Fibroblast of skin of scalp (primary cell): ENCODE measurements at places on chromosomes 3 and 15.

DNA sequence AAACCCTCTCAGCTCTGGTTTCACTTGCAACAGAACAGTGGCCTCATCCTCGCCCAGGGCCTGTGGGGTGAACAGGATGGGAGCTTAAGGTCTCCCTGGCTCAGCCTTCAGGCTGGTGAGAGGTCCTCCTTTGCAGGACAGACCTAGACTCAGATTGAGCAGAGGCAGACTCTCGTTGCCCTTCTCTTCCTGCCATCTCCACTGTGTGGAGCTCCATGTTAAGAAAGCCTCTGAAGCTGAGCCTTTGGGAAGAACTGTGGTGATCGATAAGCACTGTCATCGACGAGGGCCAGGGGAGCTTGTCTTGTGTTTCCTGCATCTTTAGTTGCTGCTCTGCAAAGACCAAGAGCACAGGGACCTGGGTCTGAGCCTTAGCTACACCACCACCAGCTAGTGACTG, 37.8 kb upstream of the GRIP2 start:
- DNase-seq = no peak

DNA sequence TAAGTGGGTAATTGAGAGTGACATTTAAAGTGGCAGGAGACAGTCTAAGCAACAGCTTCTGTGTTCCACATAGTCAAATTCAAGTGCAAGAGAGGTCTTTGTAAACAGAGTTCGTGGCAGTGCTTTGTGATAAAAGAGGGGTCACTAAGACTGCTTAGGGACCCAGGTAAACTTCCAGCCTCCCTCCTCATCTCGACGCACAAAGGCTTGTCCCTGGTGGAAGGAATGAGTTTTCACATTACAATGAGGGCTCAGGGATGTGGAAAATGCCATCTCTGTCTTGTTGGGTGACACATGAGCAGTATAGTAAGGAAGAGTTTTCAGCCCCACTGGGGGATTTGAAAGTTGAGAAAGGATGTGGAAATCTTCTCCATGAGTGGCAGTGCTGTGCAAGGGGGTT, 7.3 kb downstream of the GMNC start:
- no peak for DNase-seq

DNA sequence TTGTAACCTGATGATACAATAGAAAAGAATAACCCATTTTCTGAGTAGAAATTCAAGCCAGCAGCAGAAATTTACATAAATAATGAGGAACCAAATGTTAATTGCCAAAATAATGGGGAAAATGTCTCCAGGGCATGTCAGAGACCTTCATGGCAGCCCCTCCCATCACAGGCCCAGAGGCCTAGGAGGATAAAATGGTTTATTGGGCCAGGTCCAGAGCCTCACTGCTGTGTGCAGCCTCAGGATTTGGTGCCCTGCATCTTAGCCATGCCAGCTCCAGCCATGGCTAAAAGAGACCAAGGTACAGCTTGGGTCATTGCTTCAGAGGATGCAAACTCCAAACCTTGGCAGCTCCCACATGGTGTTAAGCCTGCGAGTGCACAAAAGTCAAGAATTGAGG, 352.1 kb upstream of the MEIS2 start:
- no peak for DNase-seq

GRCh38 chr3:120875989-120876388, 32.0 kb upstream of the STXBP5L start:
- no peak for DNase-seq

- peak; percentile 37 for DNase-seq
Measured at GRCh38 chr3:4994144-4994730, 15.0 kb downstream of the BHLHE40 start.

GRCh38 chr3:182527745-182528144, 265.6 kb upstream of the ATP11B start:
- peak; percentile 15 for DNase-seq

DNA sequence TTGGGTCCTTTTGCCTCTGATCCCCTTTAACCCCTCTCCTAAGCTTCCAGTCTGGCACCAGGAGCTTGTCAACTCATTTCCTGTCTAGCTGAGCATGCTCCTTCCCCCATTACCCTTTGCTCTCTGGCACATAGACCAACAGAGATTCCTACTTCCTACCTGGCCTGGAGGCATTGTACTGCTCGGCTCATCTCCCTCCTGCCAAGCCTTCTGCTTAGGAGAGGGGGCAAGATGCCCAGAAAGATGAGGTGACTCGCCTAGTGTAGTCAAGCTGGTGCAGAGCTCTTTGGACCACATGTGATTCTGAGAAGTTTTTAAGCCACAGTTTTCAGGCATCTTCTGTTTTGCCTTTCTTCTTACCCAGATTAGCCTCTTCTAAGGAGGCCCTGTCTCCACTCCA, 95.4 kb downstream of the ZNF621 start:
- no peak for DNase-seq

DNA sequence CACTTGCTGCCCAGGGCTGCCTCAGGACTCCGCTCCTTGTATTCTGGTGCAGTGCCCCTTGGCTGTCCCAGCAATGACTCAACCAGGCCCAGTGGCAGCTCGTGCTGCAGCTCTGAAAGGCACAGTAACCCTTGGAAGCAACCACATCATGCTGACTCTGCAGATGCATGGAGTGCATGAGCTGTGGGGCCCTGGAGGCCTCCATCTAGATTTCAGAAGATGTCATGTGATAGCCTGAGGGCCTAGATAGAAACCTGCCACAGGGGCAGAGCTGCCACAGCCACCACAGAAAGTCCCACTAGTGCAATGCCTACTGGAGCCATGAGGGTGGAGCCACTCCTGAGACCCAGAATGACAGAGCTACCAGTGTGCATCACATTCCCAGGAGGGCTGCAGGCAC, 117.1 kb upstream of the SMAD3 start:
- peak; percentile 59 for DNase-seq

DNA sequence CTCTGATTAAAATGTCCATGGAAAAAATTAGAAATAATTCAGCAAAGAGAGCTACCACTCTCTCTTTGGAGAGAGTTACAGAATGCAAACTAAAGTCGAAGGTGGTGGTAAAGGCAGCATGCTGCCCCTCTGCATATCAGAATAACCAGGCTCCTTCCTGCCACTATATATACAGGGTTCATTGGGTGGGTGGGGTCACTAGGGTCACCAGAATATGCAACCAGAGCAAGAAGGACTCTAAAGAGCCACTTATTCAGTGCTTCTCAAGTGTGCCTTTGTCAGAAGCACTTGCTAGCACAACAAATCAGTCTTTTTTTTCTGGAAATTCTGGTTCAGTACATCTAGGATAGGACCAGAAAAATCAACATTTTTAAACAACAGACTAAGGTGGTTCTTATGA, 70.0 kb downstream of the MTHFS start:
- DNase-seq = no peak

- DNase-seq = no peak
Measured at GRCh38 chr15:99090938-99091337, 13.9 kb upstream of the SYNM start.

DNA sequence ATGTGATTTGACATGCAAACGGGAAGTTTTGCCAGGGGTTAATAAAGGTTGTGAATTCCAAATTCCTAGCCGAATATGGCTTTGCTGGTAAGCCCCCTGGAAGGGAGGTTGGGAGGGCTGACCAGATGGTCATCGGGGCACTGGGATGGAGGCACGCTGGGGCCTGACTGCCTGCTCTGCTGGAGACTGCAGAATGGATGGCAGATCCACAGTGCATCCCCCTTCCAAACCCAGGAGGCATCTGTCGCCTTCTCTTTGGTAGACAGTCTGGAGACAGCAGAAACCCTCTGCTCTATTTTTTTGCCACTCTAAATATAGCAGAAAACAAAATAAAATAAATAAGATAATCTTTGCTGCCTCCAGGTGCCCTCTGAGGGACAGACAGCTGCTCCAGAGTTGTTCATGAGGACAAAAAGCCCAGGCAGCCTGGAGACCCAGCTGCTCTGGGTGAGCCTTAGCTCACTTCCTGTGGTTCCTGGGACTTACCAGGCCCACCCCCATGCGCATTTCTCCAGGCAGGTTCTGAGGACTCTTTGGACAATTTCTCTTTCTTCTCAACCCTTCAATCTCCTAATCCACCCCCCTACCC, 6.1 kb upstream of the SPTBN5 start:
- DNase-seq = no peak

DNA sequence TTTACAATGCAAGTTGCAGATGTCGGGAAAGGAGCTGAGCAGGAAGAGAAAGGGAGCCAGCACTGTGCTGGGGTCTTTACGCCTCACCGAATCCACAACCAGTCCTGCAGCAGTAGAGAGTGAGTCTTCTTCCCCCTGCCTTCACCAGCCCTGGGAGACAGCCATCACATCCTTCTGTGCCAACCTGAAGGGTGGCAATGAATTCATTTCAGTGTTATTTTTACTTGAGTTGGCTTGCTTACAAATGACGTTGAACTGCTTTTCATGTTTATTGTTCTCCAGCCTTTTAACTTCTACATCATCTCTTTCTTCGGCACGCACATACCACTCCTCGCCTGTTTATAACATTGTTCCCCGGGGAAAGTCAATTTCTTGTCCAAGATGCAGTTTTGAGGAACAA, 77.1 kb downstream of the TRIM42 start:
- no peak for DNase-seq

DNA sequence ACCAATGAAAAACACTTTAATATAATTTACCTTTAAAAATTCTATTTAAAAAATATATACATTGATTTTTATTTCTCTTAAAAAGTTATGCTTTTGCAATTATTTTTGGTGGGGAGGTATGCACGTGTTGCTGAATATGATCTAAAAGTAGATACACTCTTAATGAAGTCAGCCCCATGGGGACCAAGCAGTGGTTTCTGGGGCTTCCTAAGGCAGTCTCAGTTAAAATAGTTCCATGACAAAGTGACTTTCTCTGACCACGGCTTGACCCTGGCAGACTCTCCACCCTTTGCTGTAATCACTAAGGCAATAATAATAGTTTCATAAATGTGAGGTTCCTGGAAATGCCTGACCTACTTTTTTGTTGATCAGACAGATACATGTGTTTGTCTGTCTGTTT, 50.4 kb downstream of the CCR4 start:
- DNase-seq = peak; percentile 18

- DNase-seq = no peak
Measured at GRCh38 chr3:106707347-106707746, 669.9 kb upstream of the CCDC54 start.

DNA sequence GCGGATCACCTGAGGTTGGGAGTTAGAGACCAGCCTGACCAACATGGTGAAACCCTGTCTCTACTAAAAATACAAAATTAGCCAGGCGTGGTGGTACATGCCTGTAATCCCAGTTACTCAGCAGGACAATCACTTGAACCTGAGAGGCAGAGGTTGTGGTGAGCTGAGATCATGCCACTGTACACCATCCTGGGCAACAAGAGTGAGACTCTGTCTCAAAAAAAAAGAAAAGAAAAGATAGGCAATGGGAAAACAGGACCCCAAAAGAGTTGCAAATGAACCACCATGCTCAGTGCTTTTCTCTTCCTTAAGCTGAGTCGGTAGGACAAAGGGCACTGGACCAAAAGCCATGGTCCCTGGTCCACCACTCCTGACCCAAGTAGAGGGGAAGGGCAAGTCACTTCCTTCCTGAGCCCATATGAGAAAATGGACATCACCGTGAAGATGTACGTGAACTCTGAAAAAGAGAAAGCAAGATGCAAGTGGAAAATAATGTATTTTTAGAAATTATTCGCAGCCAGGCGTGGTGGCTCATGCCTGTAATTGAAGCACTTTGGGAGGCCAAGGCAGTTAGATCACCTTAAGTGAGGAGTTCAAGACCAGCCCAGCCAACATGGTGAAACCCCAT, 2.6 kb downstream of the ITGB5 start:
- DNase-seq = no peak

- DNase-seq = no peak
Measured at GRCh38 chr3:12582730-12583129, 25.8 kb downstream of the MKRN2 start.

DNA sequence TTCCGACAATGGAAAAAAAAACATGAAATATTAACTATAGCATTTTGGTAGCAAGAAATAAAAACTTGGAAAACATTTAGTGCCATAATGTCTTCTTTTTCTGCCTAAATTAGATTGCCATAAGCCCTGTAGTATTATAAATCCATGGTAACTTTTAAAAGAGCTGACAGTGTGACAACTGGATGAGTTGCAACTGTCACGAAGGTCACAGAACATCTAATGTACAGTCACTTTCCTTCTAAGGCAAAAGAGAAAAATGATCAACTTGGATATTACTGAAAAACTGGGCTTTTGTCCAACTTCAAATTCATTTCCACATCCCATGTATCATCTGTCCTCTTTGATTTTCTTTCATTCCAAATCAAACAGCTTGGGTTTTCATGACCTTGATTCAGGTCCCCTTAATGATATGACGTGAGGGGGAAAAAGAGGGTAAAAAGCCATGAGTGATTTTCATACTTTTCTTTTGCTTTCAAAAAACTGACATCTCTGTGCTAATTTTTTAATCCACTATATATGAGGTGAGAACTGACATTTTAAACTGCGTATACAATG, 602 bp downstream of the CPB1 start:
- DNase-seq = no peak
